ENCODE measurements at places on chromosomes 12 and 14.

GRCh38 chr12:82910246-82910893 lies 223.7 kb downstream of the TMTC2 start:
- no peak for DNase-seq

GRCh38 chr12:12770262-12770661 lies 15.2 kb upstream of the APOLD1 start:
- no peak for DNase-seq

DNA sequence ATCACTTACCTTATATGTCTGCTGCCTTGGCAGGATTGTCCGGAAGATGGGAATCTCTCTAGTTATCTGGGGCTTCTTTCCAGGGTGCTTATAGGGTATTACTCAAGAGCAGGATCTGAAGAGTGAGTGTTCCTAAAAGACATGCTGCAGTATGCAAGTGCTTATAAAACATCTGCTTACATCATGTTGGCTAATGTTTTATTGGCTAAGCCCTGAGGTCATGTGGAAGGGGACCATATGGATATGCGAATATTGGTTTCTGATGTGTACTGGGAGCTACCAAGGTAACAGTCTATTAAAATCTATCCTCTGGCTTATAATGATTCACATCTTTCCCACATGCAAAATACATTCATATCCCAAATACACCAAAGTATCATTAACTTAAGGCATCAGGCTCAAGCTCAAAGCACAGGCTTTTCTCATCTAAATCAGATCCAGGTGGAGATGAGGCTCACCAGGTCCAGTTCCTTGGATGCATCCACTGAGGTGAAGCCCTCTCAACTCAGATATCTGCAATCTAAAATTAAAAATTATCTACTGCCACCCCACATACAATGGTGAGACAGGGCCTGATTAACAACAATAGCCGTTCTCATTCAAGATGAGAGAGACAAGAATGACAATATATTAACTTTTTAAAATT lies 29.8 kb downstream of the LRRIQ1 start:
- no peak for DNase-seq

GRCh38 chr14:33629792-33630191 lies 321.1 kb downstream of the EGLN3 start:
- DNase-seq: no peak

GRCh38 chr14:91283666-91284065 lies 39.2 kb upstream of the GPR68 start:
- DNase-seq: no peak

DNA sequence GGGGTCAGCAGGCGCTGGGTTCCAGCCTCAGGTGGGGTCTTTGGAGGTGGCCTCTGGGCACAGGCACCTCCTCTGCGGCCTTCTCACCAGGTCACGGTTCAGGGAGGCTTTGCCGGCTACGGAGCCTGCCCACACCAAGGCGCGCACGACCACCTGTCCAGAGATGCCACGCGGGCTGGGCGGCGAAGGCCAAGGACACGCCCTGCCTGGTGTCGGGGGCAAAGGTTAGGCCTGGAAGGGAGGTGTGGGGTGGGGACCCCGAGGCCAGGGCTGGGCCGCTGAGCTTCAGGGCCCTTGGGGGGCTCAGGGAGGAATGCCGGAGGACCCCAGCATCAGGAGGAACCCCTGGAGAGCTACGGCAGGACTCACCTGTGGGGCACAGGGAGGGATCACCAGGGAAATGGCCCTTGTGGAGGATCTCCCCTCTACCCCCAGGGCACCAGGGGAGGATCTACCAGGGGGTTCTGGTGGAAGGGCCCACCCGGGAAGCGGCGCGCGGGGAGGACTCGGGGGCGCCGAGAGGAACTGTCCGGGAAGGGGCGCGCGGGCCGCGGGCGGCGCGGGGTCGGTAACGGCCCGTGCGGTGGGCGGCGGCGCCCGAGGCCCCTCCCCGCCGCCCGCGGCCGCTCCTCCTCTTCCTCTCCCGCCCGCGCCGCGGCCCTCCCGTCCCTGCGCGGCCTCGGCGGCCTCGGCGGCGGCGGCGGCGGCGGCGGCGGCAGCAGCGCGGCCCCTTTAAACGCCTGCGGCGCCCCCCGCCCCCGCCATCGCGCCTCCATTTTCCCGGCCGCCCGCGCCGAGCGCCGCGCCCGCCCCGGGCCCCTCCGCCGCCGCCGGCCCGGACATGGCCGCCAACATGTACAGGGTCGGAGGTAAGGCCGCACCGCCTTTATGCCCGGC lies at the start of gene MTA1:
TSS of gene MTA1 (plus strand) at position 633 of the 897 bp plus-strand sequence. CDS start at position 842, 209 bp downstream.
- DNase-seq: peak; percentile 33

- no peak for DNase-seq
These were observed 292.3 kb upstream of the E2F7 start for GRCh38 chr12:77357655-77358054.

GRCh38 chr14:63428486-63428885 lies 109.8 kb upstream of the GPHB5 start:
- DNase-seq: no peak

GRCh38 chr12:57875753-57876547 lies 29.4 kb upstream of the CTDSP2 start:
- no peak for DNase-seq

- no peak for DNase-seq
These were observed 1590.5 kb upstream of the TMEM132C start for GRCh38 chr12:126676434-126676833.

DNA sequence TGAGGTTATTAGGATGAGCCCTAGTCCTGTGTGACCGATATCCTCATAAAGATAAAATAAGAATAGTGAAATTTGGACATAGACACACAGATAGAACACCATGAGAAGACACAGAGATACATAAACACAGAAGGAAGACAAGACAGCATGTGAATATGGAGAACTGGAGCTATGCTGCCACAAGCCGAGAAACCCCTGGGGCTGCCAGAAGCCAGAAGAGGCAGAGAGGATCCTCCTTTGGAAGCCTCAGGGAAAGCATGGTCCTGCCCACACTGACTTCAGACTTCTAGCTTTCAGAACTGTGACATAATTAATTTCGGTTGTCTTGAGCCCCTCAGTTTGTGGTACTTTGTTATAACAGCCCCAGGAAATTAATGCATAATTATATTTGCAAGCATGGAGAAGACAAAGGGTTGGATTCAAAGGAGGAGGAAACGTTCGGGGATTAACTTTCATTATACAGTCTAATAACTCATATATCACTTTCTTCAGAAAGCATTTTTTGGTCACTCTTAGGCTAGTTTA lies 1501.8 kb upstream of the FLRT2 start:
- no peak for DNase-seq

DNA sequence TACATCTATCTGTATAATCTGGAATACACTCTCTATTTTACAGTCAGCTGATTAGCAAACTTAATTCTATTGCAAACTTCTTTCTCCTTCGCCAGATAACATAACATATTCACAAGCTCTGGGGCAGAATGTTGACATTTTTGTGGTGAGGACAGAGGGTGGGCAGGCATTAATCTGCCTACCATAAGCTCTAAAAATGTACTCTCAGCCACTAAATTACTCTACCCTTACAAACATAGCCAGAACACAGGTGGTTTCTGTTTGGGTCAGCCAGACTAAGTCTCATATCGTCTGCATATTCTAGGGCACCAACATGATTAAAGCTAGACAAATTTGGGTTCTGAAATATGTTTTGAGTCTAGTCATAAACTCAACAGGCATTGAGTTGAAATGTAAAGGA lies 90.1 kb downstream of the SLC6A15 start:
- DNase-seq: no peak

- no peak for DNase-seq
These were observed 183.4 kb downstream of the SLC25A21 start for GRCh38 chr14:36988989-36989388.

GRCh38 chr12:13128291-13128965 lies 25.0 kb upstream of the GSG1 start:
- DNase-seq: no peak

DNA sequence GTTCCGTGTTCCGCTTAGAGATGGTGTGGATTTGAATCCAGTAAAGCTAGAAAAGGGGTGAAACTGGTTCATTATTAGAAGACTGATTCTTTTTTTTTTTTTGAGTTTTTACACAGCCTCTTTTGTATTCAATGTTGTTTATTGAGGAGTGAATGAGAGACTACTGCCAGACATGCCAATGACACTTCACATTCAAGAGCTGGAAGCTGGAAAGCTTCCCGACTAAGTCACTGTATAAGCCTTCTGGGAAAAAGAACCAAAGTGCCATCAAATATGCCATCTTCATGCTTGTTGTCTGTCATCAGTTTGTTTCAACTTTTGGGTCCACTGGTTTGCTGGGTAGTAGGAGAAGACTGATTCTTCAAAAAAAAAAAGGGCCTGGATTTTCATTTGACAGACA lies 164.8 kb downstream of the ATP23 start:
- no peak for DNase-seq

All from CD4-positive, alpha-beta T cell treated with Interferon gamma for 1 hour (primary cell).